ENCODE measurements at places on chromosomes 3 and 15.

GRCh38 chr3:44477312-44478030 is at the start of gene ZNF445:
Gene ZNF445, minus strand, starts transcription at chr3:44477670. Its CDS starts 22,121 bp downstream, at chr3:44455549.
- DNase-seq = peak; percentile 84

- no peak for DNase-seq
Observed at GRCh38 chr3:187267306-187267705, 24.2 kb downstream of the MASP1 start.

DNA sequence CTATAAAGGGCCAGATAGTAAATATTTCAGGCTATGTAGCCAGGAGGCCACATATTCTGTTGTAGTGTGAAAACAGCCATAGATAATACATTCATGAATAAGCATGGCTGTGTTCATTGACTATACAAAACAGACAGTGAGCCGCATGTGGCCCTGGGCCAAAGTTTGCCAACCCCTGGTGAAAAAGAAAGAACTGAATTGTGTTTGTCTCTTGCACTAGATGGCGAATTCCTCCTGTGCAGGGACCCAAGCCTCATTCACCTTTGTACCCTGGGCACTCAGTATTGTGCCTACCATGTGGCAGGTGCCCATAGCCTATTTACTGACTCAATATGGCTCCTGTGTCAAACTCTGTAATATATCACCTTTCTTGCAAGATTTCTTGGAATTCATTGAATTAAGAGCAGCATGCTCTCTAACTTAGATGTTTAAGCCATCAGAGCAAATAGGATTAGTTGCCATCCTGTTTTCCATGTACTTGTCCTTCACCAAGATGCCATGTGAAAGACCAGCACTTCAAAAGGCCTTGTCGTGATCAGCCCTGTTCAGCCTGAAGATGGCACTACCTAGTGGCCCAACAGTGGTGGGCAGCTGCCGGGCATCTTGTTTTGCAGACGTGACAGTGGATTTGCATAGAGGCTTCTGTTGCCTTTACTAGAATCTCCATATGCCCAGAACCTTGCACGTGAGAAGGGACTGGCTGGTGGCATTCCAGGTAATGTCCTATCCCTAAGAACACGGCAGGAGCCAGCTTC is 50.9 kb upstream of the CMTM7 start:
- peak; percentile 50 for DNase-seq

DNA sequence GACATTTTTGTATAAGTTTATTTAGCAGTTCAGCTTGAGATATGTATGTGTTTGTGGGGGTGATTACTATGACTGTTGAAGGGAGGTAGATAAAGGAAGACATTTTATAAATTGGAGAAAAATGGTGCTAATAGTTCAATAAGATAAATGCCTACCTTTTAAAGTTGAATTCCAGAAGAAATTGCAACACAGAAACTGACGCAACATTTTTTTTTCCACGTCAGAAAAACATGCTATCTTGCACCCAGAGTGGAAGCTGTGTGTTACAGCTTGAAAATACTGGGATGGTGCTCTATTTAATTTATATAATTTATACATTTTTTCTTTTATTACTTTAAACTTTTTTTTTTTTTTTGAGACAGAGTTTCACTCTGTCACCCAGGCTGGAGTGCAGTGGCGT is 171.7 kb downstream of the WNT5A start:
- no peak for DNase-seq

- no peak for DNase-seq
Observed at GRCh38 chr3:69052472-69052898, 352 bp upstream of the TMF1 start.

DNA sequence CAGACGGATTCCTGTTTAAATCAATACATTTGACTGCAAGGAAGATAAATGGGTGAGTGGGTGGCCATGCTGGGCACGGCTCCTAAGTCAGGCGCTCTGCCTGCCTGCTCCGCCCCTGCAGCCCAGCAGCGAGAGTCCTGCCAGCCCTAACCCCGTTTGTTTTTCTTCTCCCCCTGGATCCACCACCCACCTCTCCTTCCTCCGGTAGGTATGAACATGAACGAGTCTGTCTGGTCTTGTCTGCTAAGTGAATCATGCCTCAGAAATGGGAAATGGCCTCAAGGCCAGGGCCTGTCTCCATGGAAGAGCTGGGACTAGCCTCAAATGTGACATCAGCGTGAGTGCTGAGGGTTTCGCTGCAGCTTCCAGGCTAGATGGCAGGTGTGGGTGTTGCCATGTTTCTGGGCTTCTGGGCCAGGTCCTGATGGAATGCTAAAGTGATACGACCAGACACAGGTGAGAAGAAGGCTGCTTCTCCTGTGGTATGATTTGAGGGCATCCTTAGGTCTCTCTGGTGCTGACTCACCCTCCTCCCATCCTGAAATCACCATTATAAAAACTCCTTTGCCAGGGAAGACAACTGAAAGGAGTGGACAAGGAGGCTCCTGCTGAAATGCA is 5.6 kb upstream of the FEM1B start:
- no peak for DNase-seq

- no peak for DNase-seq
Observed at GRCh38 chr3:32975891-32976595, 24.6 kb downstream of the CCR4 start.

Data from COLO829 (cell line).